ENCODE measurements at places on chromosomes 7 and 10.

DNA sequence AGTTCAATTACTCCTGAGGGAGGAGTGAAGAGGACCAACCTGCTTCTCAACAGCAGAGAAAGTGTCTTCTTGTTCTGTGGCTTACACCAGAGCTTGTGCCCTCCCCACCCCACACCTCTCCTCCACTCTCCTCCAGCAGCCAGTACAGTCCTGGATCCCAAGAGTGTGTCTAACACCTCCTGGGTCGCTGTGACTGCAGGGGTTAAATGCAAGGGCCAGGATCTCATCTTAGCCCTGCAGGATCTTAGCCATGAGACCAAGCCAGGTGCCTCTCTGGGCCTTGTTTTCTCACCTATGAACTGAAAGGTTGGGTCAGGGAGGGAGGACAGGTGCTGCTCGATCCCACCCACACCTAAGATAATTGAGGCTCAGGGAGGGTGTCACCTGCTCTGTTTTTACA lies 34.5 kb upstream of the MSRB2 start:
- no peak for DNase-seq

- DNase-seq = no peak
Measured at GRCh38 chr10:48801001-48801421, 116.3 kb downstream of the WDFY4 start.

GRCh38 chr7:77791336-77791735 lies 6.9 kb downstream of the TMEM60 start:
- DNase-seq = peak; percentile 34

GRCh38 chr7:142391191-142391992 lies 133.5 kb upstream of the PRSS58 start:
- DNase-seq = no peak

DNA sequence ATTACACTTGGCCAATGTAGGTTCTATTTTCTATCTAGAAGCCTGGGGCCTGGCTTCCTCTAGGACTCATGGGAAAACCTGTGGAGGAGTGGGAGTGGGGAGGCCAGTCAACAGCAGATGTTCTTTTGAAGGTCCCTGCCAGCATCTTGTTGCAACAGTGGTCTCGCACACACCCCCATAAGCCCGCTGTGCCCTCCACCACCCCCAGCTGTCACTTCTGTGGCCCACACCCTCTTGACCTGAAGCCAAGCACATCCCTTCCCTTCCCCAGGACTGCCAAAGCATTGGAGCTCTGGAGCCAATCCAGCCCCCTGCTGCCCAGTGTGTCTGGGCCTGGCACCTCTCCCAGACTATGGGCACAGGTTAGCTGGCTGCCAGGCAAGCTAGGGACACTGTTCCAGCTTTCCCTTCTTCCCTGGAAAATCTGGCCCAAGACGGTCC lies 1.9 kb upstream of the STX1A start:
- peak; percentile 87 for DNase-seq

DNA sequence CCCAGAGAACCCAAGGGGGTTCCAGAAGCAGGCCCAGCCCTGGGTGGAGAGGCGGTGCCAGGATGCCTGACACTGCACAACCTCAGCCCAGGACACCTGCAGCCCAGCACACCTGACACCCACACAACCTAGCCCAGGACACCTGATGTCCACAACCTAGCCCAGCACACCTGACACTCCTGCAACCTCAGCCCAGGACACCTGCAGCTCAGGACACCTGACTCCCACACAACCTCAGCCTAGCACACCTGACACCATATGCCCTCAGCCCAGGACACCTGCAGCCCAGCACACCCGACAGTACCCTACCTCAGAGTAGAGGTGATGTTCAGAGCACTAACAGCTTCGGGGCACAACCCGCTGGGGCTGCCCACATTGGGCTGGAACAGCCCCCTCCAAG lies 87.3 kb downstream of the PAXIP1 start:
- DNase-seq = no peak

DNA sequence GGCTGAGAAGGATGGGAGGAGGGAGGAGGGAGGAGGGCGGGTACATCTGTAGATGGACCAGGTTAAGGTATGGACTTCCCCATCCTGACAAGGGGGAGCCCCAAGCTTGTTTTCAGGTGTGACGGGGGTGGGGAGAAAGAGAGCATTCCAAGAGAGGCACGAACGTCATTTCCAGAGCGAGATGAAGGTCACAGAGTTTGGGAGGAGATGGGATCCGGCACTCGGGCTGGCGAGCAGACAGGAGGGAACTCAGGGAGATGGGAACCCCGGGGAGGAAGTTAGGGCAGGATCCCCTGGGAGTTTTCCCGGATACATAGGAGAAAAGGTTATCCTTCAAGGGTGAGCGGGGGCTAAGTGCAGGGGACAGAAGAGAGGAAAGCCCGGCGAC lies 118.8 kb downstream of the CUX1 start:
- no peak for DNase-seq

GRCh38 chr7:85004402-85004801 lies 182.5 kb downstream of the SEMA3D start:
- DNase-seq = no peak

DNA sequence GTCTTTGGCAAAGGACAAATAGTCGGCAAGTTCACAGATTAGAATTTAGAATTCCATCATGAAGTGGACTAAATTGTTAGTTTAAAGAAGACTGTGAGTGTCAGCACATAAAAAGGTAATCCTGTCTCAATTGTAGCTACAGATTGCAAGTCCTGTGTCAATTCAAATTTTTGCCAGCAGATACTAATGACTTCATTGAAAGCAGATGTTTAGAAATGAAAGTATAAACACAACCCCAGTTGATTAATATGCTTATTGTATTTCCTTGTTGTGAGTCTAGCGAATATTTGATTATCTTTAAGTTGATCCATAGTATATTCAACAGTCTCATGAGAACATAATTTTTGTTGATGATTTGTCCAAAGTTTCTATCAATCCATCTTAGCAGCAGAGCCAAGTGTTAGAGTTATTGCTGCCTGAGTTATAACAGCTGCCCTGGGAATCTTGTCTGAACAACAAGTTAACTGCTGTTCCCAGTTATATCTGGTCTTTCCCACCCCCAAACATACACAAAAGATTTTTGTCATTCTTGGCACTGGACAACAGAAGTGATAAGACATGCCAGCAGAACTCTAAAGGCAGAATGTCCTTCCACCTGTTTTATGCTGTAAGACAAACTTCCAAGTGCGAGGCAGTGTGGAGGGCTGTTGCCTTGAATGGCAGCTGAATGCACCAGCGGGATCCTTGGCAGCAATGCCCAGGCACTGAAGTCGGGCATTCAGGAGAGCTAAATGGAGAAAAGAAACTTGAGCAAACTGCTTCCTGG lies 21.3 kb upstream of the HERPUD2 start:
- peak; percentile 42 for DNase-seq

- no peak for DNase-seq
Measured at GRCh38 chr7:153852261-153852660, 199.9 kb upstream of the DPP6 start.

DNA sequence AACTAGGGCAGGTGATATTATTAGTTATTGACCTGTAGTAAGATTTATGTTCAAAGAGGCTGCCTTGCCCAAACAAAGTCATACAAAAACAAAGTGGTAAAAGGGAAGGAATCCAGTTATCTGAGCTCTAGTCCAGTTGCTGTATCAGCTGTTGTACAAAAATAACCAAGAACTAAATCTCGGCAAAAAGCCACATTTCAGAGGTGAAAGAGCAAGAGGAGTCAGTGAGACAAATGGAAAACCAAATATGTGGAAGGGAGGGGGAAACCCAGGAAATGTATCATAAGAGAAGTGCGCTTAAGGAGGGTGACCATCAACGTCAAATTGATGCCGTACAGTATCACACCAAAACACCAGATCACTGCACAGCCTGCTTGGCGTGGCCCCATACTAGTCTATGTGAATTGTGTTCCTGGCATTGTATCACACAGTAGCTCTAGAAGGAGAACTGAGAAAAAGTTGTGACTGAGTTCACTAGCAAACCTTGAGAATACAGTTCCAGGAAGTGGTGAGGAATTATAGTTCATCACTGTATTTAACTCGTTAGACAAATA lies 6.4 kb downstream of the AGBL3 start:
- DNase-seq = no peak

DNA sequence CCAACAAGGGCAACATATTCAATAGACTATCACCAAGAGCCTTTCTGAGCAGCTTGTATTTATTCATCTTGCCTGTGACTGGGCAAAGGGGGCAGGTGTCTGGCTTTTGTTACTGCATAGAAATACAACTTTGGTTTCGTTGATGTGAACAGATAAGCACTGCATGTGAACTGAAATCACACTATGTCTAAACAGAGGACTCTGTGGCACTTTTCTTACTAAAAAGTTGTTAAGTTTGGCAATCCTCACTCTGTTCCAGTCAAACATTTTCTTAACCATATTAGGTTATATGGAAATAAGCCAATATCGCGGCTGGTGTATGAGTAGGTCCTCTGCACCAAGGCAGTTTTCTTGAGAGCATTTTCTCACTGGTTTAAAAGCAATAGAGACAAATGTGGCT lies 48.5 kb downstream of the CALD1 start:
- no peak for DNase-seq

- no peak for DNase-seq
Measured at GRCh38 chr7:70565721-70566370, 566.1 kb upstream of the GALNT17 start.

DNA sequence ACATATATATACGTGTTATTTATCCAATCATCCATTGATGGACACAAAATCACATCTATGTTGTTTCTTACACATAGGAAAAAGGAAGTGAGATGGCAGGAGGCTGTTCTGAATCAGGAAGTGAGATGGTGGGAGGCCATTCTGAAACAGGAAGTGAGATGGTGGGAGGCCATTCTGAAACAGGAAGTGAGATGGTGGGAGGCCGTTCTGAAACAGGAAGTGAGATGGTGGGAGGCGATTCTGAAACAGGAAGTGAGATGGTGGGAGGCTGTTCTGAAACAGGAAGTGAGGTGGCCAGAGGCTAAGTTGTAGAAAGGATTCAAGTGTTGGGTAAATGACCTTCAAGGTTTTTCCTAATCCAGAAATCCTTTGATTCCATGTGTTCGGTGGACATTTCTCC lies 921.5 kb downstream of the TYW1 start:
- no peak for DNase-seq

GRCh38 chr7:151736403-151736909 lies 140.5 kb downstream of the PRKAG2 start:
- peak; percentile 74 for DNase-seq

DNA sequence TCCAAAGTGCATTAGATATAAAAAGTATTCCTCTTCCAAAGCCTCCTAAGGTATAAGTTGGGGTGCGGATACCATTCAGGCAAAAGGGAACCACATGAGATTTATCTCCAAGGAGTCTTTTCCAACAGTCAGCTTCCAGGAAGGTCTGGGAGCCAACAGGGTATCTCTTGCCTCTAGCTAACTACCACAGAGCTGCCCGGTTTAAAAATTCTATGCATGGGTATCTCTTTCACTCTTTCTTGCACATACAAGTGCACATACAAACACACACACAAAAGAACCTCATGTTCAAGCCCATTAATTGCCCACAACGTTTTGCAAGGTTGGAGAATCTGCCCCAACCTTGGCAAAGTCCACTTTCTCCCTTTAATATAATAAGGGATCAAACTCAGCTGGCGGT lies 80.7 kb downstream of the CDK6 start:
- no peak for DNase-seq

- DNase-seq = no peak
Measured at GRCh38 chr7:106957766-106958165, 86.7 kb upstream of the PRKAR2B start.

GRCh38 chr10:102327002-102327401 lies 68.5 kb upstream of the NFKB2 start:
- DNase-seq = no peak

- DNase-seq = no peak
Measured at GRCh38 chr7:76047305-76047810, 442 bp downstream of the STYXL1 start.

GRCh38 chr10:84424731-84425167 lies 96.4 kb downstream of the CCSER2 start:
- DNase-seq = peak; percentile 93

DNA sequence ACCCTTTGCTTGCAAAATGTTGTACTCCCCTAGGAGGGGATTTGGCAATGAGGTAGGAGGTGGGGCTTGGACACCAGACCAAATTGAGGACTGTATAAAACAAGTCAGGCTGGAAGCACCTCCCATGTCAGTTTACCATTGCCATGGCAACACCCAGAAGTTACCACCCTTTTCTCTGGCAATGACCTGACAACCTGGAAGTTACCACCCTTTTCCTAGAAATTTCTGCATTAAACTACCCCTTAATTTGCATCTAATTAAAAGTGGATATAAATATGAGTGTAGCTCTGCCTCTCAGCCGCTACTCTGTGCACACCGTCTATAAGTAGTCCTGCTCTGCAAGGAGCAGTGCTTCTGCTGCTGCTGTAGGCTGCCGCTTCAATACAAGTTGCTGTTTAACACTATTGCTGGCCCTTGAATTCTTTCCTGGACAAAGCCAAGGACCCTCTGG lies 7.8 kb upstream of the BLNK start:
- DNase-seq = no peak

- DNase-seq = no peak
Measured at GRCh38 chr7:26295586-26295985, 3.9 kb downstream of the SNX10 start.

GRCh38 chr10:86664341-86665217 lies 3.7 kb upstream of the LDB3 start:
- no peak for DNase-seq

DNA sequence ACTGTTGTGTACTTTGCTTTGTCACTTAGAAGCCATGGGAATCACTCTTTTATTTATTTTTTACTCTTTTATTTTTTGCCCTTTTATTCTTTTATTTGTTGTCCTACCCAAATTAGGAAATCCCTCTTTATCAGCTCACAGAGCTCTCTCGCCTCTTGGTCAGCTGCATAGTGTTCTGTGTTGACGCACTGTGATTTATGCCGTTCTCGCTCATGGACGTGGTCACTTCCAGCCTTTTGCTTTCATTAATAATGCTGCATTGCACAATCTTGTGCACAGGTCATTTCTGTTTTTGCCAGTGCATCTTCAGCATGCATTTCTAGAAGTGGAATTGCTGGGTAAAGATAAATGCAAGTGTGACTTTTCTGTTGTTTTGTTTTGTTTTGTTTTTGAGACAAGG lies 42.3 kb downstream of the FBH1 start:
- DNase-seq = no peak

GRCh38 chr10:101956117-101956516 lies 99.9 kb downstream of the ARMH3 start:
- DNase-seq = no peak

DNA sequence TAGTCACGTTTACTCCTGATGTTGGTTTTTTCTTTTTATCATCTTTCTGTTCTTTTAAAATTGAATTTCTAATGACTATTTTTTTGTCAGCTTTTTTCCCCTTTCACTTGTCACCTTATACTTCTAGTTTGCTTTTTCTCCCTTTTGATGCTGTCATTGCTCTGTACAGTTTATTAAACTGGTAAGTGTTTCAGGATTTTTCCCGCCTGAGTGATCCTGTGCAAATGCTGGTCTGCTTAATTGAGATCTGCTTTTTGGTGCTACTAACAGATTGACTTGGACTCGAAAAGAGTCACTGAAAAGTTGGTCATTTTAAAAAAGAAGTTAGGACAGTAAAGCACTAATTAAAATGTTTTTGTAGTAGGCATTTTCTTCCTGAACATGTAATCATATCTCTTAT lies 95.2 kb downstream of the PHTF2 start:
- no peak for DNase-seq

GRCh38 chr10:106347547-106347946 lies 817.0 kb downstream of the SORCS1 start:
- no peak for DNase-seq

GRCh38 chr7:127290116-127290655 lies 37.4 kb upstream of the GRM8 start:
- DNase-seq = no peak

- no peak for DNase-seq
Measured at GRCh38 chr10:61897671-61898434, 3.6 kb upstream of the ARID5B start.
